EH (cell line): ENCODE measurements at places on chromosomes 16 and 17.

- peak; percentile 70 for DNase-seq
Measured at GRCh38 chr16:82031116-82032084, 3.7 kb upstream of the HSD17B2 start.

DNA sequence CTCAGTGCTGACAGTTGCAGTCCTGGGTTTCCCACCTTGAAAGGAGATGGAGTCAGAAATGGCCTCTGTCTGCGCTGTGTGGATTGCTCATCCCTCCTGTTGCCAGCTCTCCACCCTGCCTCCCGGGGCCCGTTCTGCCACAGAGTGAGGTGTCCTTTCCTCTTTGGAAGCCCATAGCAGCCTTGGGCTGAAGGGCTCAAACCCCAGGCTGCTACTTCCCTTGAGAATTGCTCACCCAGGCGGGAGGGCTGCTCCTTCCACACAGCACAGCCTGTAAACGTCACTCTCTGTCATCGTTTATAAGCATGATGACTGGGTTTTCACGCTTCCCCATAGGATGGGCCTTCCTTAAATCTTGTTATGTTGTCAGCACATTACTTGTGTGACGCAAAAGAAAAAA lies 62.7 kb downstream of the FOXK2 start:
- DNase-seq = peak; percentile 19

GRCh38 chr16:89216315-89217137 lies 977 bp upstream of the ZNF778 start:
- peak; percentile 78 for DNase-seq

GRCh38 chr17:63842173-63842539 lies 329 bp downstream of the SMARCD2 start:
- no peak for DNase-seq

GRCh38 chr16:74743668-74744299 lies 30.8 kb downstream of the FA2H start:
- peak; percentile 71 for DNase-seq

DNA sequence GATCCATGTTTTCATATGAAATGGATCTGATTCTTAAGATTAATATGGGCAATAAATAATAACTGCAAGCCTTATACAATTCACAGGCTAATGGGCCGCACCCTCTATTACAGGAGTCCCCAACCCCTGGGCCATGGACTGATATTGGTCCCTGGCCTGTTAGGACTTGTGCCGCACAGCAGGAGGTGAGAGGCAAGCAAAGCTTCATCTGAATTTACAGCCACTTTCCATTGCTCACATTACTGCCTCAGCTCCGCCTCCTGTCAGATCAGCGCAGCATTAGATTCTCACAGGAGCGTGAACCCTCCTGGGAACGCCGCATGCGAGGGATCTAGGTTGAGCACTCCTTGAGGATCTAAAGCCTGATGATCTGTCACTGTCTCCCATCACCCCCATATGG lies 26.8 kb downstream of the METTL16 start:
- no peak for DNase-seq

DNA sequence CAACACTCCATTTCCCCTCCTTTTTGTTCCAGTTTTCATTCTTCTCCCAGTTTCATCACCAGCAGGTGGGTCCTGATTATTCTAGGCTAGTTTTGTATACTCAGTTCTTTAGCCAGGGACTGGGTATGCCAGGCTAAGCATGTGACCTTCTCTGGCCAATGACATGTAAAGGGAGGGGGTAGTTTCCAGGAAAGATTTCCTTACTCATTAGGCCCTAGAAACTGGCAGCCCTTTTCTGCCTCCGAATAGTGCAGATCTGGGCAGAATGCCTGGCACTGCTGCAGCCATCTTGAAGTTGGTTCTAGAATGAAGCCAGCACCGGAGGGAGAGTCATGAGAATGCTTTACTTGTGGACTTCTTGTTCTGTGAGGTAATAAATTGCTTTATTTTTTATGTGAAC lies 126.9 kb upstream of the AXIN2 start:
- no peak for DNase-seq

DNA sequence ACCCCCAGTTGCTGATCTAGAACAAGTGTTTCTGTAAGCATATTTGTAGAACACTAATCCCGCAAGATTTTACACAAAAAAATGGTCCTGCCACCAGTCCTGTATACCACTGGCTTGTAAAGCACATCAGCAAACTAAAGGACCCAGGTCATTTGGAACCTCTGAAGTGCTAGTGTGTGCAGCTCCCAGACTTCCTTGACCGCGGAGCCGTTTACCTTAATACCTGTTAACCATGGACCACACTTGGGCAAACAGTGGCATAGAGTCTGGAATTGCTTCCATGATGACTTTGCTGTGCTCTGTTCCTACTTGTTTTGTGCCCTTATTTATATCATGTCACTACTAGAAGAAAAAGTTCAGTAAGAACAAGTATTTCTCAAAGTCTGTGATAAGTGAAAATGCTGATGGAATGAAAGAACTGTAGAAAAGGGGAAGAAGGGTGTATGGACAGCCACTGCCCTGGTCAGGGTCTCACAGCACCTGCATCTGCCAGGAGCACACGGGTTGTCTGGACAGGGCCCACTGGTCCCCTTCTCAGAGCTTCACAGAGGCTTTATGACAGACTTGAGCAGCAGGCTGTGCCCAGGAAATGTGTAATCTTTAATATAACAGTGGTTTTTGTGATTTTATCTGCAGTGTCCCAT lies 29.3 kb downstream of the ALDH3A2 start:
- DNase-seq = no peak

- DNase-seq = no peak
Measured at GRCh38 chr16:31400191-31400590, 7.1 kb downstream of the ITGAD start.

DNA sequence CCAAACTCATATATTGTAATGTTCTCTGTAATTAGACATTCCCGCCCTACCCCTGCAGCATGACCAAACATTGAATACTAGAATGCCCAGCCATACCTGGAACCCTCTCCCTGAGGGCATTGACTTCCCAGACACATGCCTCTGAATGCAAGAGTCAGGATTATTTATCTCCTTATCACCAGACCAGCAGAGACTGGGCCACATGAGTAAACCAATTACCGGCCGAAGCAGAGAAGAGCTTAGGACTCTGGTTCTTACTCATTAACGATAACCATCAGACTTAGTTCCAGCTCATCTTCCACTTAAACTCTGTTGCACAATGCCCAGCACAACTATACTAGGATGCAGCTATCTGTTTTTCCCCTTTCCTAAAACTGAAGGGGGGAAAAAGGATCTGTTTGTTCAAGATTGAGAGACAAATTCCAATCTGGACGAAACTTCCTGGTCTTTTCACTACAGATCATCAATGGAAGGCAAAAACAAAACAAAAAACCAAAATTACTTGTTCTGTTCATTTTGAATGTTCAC lies 88.2 kb upstream of the CORO6 start:
- peak; percentile 91 for DNase-seq

- no peak for DNase-seq
Measured at GRCh38 chr16:30874244-30874820, 19.5 kb downstream of the BCL7C start.

- peak; percentile 60 for DNase-seq
Measured at GRCh38 chr17:62781831-62782251, 26.3 kb downstream of the MARCHF10 start.

DNA sequence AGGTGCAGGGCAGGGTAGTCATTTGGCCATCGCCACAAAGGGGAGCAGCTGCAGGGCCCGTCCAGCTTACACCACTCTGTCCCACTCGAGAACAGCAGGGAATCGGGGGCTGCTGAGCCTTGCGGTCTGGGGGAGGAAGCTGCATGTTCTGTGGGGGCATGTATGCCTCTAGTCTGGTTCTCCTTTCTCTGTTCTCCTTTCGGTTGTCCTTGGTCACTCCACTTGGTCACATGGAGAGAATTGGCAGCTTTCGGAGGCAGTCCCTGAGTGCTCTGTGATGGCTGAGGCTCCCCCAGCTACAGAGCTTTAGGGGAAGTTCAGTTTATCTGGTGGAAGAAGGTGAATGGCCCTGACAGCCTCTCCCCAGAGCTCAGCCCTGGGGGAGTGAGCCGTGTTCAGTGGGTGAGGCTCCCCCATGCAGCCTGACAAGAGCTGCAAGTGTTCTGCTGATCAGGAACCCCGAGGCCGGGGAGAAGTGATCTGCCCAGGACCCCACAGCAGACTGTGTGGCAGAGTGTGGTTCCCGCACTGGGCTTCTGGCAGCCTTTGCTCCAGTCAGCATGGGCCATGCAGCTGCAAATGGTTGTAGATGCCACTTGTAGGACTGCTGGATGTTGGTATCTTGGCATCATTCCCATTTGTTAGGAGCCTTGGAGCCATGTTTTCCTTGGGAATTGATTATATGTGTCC lies 22.3 kb upstream of the SMPD3 start:
- DNase-seq = no peak

DNA sequence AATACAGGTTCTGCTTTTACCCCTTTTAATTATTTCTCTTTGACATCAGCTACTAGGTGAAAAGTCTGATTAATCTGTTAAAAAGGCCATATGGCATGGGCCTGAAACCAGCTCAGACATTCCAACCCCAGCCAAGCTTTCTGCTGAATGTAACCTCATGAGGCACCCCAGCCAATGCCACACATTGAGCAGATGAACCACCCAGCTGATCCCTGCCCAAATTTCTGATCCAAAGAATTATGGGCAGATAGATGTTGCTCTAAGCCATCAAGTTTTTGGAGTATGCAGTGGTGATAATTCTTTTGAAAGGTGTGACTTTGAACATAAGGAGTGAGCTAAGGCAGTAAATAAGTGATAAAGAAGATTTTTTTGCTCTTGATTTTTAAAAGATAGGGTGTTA lies 177.6 kb upstream of the AXIN2 start:
- no peak for DNase-seq

GRCh38 chr16:87076950-87077749 lies 240.0 kb downstream of the C16orf95 start:
- DNase-seq = peak; percentile 65

- DNase-seq = peak; percentile 100
Measured at GRCh38 chr16:9047689-9048301, 43.6 kb upstream of the HAPSTR1 start.

DNA sequence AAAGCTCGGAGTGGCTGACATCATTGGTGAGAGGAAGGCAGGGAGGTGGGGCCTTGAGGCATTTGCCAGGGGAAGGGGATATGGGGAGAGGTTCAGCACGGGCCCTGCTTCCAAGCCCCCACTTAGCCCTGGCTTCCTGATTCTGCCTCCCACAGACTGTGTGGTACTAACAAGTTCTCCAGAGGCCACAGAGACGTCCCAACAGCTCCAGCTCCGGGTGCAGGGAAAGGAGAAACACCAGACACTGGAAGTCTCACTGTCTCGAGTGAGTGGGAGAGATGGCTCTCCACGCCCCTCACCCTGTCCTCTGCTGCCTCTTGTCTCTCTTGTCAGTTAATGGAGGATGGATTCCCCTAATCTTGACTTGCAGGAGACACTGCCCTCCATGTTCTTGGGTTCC lies 8.1 kb downstream of the NFATC2IP start:
- DNase-seq = no peak

DNA sequence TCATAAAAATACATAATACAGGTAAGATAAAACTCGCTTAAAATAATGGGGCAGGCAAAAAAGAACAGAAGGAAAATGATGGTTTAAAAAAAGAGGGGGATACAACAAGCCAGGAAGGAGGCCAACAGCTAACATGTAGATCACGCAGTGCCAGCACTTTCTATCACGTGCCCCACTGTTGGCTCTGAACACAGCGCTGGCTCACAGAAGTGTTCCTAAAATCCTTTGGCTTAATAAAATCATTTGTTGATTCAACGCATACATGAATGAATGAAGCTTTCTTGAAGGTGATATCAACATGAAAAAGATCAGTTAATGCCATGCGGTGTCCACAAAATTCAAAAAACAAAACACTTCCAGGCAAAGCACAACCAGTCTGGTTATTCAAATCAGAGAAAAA lies 8.5 kb downstream of the ITGAE start:
- DNase-seq = no peak
